Posterior cingulate gyrus (tissue), 11 donors: ENCODE measurements at places on chromosomes 3 and 15.

GRCh38 chr3:129829640-129830039 is 63.9 kb downstream of the TMCC1 start:
- peak; percentile 61 for DNase-seq

GRCh38 chr15:78341057-78341987 is 1.2 kb downstream of the CRABP1 start:
- DNase-seq, result peak; percentile 90

- no peak for DNase-seq
These were observed 21.7 kb downstream of the XXYLT1 start for GRCh38 chr3:195249057-195249770.

GRCh38 chr3:54062546-54062945 is 59.8 kb upstream of the CACNA2D3 start:
- DNase-seq, result no peak

DNA sequence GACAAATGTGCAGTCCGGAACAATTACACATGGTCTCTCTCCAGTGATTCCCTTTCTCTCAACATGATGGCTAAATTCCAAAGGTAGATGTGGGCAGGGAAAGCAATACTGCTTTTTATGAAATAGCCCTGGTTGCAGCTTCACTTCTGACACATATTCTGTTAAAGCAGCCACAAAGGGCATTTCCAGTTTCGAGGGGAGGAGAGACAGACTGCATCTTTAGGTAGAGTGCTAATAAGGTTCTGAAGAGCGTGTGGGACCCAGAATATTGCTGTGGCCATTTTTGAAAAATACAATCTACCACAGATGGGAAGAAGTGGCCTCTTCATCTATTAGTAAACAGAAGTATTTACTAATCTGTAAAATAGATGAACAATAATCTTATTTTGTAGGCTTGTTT is 139.3 kb upstream of the PEX5L start:
- no peak for DNase-seq

GRCh38 chr15:85019815-85020590 is 38.3 kb downstream of the PDE8A start:
- DNase-seq, result no peak

- no peak for DNase-seq
These were observed 130.8 kb downstream of the CPNE4 start for GRCh38 chr3:131903988-131904415.

DNA sequence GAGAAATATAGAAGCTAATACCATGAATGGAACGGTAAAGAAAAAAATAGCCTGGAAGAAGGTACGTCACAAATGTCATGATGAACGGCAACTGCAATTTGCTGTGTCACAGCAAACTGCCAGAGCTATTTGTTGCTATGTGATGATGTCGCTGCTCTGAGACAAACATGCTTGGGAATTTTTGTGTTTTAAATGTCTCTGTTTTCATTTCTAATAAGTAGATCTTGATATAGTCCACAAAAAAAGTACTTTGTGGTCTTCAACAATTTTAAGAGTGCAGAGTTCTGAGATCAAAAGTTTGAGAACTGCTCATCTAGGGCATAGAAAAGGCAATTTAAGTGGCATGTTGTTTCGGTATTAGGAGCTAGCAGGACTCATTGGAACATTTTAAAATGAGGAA is 4.3 kb upstream of the NR1D2 start:
- DNase-seq, result no peak

- no peak for DNase-seq
These were observed 19.0 kb upstream of the C15orf61 start for GRCh38 chr15:67501836-67502461.

DNA sequence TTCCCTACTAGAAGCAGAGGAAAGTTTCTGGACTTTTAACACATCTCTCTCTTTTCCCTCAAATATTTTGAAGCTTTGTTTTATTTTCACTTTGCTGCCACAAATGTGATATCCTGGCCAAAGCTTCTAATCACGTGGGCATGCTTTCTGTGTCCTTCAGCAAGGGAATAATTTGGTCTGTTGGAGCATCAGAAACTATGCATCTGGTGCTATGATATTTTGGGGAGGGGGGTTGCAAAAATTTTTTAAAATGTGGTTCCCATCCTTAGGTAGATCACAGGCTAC is 254.2 kb downstream of the GAP43 start:
- DNase-seq, result no peak

GRCh38 chr3:119700920-119701734 is 1.7 kb upstream of the CFAP91 start:
- DNase-seq, result no peak

DNA sequence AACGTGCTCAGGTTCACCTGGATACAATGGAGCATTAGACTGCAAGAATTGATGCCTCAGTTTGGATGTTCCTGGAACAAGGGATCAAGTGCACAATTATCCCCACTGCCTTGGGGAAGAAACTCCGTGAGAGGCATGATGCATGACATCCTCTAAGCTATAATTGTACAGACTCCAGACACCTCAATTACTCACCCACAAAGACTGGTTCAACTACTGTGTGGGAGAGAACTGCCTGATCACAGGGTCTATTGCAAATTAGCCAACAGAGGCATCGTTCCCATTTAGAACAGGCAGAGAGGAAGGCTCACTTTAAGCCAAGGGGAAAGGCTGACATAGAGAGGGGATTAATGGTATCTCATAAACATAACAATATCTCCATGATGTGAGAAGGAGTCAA is 43.5 kb downstream of the ARRDC4 start:
- no peak for DNase-seq

GRCh38 chr3:68287101-68287500 is 632.7 kb upstream of the SUCLG2 start:
- no peak for DNase-seq

- no peak for DNase-seq
These were observed 573 bp upstream of the DIS3L start for GRCh38 chr15:66292571-66293418.

- no peak for DNase-seq
These were observed 1.8 kb downstream of the WWTR1 start for GRCh38 chr3:149655826-149656574.

GRCh38 chr3:131020122-131020693 is 6.4 kb downstream of the ASTE1 start:
- DNase-seq, result no peak

DNA sequence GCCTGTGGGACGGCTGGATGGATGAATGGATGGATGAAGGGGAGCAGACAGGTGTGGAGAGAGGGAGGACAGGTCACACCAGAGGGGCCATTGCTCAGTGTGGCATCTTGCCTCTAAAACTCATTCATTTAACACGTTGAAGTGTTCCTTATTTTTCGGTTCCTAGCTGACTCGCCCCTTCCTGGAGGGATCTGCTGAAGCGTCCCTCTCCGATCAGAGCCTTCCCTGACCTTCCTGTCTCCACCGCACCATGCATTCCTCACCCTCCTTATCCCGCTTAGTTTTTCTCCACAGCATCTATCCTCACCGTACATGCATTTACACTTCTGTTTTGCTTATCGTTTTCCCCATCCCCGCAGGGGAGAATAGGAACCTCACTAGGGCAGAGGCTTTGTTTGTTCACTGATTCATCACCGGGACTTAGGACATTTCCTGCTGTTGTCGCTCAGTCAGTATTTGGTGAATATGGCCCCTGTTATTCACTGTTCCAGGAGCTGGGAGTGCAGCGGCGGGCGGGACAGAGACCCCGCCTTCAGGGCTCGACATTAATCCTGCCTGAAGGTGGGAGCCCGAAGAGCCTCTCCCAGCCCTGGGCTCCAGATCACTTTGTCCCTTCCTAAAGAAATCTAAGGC is 32.0 kb downstream of the FOXL2 start:
- DNase-seq, result no peak

GRCh38 chr3:82033186-82033585 is 271.7 kb upstream of the GBE1 start:
- no peak for DNase-seq

DNA sequence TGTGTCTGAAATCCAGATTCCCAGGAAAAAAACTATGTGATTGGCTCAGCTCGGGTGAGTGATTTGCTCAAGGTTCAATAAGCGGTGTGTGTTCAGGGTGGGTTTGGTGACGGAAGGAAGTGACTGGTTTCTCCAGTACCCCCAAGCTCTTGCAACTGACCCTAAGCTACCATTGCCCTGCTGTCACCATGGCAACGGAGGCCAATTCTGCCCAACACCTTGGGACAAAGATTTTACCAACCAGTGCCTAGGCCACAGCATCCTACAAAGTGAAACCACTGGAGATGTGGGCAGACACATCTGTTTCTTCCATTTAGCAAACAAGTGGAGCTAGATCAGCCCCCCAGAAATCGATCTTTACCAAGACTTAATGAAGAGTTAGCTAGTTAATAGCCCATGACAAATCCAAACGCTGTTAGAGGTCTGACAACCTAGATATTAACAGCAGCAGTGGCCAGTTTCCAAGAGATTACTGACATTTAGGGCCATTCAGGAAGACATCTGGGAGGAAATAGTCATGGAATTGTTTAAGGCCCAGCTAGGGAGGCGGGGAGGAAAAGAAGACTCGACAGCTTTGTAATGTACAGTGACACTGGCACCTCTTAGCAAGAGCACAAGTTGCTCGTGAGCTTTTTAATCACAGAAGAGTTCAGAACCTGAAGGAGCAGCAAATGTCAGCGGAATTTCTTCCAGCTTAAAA is 195.9 kb downstream of the SLCO3A1 start:
- no peak for DNase-seq
